ENCODE measurements at places on chromosomes 4 and X.

- no peak for DNase-seq
Observed at GRCh38 chr4:128305942-128306341, 18.3 kb upstream of the PGRMC2 start.

- DNase-seq, result no peak
Observed at GRCh38 chrX:154545673-154546274, 872 bp downstream of the G6PD start.

DNA sequence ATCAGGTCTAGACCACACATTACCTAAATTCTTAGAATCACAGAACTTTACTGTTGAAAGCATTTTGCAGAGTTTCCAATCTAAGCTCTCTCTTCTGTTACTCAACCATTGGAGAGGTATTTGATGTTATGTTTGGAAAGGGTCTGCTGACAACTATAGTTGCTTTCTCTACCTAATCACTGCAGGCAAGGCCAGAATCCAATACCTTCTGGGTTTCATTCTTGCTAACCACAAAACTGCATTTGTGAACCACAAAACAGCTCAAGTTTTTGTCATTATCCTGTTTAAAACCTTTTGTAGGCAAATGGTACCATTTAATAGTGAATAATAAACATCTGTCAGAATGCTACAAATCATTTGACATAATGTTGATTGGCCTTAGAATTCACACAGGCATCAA lies 380.1 kb downstream of the GASK1B start:
- DNase-seq, result no peak

- no peak for DNase-seq
Observed at GRCh38 chr4:139734201-139734874, 68.7 kb downstream of the MGST2 start.

DNA sequence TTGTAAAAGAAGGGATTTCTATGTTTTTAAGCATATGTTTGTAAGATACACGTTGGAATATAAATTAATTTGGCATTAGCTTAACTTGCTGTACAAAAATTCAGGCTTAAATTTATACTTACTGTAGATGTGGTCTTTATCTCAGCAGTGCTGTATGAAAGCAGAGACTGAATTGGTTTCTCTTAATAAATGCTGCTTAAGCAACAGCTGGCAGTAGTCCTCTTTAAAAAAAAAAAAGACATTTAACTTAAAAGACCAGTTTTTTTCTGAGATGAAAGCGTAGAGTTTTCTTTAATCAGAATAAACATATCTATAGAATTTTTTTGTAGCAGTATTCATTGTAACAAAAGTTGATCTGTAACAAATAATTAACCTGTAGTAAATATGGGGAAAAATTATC lies 124.6 kb downstream of the RAP1GDS1 start:
- DNase-seq, result no peak

DNA sequence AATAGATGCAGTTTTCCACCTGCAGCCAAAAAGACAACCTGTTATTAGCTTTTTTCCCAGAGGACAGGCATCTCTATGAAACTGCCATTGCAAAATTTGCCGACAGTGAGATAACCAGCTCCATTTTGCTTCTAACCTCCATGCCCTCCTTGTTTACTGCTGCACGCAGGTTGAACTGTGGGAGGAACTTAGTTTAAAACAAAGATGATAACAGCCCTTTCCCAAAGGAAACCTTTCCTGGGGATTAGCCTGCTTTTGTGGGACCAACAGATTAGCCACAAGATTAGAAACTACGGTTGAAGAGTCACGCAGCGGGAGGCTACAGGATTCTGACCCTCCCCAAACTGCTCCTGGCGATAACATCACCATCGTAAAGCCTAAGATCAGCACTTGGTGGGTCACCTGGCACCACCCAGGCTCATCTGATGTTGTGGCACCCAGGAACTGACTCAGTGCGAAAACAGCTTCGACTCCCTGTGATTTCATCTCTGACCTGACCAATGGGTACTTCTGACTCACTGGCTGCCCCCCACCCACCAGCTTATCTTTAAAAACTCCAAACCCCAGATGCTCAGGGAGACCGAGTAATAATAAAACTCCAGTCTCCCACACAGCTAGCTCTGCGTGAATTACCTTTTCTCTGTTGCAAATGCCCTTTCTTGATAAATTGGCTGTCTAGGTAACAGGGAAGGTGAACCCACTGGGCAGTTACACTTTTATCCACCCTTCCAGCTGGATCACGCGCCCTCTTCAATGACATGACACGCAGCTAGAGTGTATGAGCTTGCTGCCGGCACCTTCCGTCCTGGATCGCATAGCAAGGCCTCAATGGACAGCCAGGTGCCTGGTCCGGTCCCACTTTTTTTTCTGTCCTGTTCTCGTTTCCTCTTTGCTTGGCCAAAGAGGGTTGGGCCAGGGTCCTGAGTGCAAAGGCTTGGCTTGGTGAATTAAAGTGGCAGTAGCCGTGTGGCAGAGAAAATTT lies 27.2 kb downstream of the NOP14 start:
- peak; percentile 82 for DNase-seq

GRCh38 chr4:38071801-38072431 lies 111.7 kb downstream of the PTTG2 start:
- no peak for DNase-seq

DNA sequence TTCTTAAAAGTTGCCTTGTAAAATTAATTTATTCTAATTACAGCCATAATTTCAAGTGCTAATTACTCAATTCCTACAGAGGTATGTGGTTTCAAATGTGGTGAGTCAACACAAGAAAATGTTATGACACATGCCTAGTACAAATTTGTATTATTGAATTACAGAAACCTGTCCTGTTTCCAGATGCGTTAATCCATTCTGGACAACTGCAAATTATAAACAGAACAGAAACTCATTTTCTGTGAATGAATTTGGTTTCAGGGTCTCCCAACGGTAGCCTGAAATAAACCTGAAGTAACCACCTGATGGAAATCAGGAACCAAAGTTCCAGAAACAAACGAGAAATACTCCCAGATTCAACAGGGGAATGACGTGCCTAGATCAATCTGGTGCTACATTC lies 328.6 kb upstream of the F9 start:
- no peak for DNase-seq

DNA sequence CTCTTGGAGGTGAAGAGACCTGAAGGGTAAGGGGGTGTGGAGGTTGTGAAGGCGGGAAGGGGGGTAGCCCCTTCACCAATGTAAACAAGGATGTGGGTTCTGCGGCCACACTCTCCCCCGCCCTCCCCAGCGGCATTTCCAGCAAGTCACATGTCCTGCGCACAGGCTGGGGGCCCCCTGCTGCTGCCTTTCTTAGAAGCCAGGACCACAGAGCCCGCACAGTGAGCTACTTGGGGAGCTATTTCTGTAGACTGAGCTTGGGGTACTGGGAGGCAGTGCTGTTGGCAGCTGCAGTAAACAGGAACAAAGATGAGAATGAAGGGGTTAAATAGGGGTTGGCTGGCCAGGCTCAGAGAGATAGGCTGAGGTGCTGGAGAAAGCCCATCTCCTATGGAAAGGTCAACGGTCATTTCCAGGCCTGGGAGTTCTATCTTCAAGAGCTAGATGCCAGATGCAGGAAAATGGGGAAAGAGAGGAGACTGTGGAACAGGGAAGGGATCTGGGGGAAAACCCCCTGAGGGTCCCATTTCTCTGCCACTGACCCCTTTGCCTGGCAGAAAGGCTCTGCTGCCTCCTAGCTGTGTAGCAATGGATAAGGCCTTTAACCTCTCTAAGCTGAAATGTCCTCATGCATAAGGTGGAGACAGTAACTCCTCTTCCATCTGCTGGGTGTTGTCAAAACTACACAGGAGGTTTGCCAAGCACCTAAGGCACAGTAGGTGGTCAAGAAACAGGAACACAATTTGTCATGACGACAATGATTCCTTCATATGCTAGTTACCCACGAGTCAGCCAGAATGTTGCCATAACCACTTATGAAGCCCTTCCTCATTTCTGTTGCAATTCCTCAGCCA lies 18.5 kb upstream of the PIM2 start:
- peak; percentile 93 for DNase-seq

- no peak for DNase-seq
Observed at GRCh38 chrX:13285229-13285628, 34.6 kb downstream of the ATXN3L start.

DNA sequence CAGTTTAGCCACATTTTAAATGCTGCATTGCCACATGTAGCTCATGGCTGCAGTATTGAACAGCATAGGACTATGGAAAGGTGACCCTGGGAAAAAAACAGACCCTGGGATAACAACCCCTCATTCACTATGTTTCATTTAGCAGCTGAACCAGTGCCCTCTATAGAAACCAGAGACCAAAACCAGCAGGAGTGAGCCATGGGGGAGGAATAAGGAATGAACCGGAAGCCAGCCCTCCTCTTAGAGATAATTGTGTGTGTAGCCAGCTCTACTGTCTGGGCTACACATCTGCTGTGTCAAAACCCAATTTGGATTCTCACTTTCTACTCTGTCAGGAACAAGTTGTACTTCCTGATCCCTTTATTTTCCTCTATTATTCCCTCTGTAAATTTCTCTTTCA lies 158.5 kb upstream of the S100G start:
- DNase-seq, result no peak

- DNase-seq, result no peak
Observed at GRCh38 chr4:137267024-137267423, 265.3 kb downstream of the PCDH18 start.

GRCh38 chrX:136794080-136794479 lies 13.3 kb upstream of the ARHGEF6 start:
- no peak for DNase-seq

DNA sequence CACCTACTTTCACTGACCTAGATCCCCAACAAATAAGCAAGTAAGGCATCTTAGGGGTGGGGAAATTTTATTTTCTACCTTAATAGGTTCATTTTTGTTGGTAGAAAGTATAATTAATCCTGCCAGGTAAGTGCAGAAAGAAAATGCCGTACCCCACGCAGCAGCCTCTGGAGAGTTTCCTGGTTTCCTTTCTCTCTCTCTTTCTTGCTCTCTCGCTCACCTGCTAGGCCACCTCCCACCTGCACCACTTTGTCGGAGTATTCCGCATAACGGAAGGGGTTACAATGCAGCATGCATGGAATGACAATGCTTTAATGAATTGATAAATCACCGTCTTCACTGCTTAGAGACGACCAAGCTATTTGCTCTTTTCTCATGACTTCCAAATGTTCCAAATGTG lies 101.0 kb downstream of the SCD5 start:
- DNase-seq, result no peak
